ENCODE measurements at places on chromosomes 1 and 21.

GRCh38 chr1:94100785-94101612, 19.9 kb downstream of the ABCA4 start:
- DNase-seq = no peak

DNA sequence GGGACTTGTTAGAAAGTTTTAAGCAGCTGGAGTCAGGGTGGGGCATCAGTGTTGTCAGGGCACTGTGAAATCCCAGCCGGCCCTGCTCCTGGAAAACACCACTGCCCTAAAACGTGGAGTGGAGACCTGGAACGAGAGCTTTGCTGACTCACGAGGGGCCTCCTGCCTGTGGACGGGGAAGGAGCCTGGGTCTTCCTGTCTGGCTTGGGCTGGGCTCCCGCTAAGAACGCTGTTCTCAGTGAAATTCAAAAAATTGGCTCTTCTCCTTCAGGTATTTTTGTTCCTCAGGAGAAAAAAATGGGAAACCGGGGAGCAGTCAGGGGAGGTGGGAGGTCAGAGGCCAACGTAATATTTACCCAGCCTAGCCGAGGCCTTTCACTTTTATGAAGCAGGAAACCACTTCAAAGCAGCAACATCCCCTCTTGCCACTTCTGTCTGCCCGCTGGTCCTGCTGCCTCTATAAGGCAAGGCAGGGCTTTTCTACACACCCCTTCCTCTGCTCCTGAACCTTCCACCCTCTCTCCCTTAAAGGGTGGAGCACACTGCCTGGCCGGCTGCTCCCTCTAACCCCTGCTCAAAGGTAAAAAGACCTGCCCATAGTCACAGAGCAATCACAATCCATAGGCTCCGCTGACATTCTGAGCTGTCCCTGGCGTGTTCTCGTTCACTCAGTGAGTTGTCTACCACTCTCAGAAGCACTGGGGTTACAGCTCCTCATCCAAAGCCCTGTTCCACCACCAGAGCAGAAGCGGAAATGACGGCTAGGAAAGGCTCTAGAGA, 8.0 kb downstream of the PLXNA2 start:
- DNase-seq = no peak

- DNase-seq = peak; percentile 85
Observed at GRCh38 chr1:247448107-247448791, 9.7 kb downstream of the OR2B11 start.

DNA sequence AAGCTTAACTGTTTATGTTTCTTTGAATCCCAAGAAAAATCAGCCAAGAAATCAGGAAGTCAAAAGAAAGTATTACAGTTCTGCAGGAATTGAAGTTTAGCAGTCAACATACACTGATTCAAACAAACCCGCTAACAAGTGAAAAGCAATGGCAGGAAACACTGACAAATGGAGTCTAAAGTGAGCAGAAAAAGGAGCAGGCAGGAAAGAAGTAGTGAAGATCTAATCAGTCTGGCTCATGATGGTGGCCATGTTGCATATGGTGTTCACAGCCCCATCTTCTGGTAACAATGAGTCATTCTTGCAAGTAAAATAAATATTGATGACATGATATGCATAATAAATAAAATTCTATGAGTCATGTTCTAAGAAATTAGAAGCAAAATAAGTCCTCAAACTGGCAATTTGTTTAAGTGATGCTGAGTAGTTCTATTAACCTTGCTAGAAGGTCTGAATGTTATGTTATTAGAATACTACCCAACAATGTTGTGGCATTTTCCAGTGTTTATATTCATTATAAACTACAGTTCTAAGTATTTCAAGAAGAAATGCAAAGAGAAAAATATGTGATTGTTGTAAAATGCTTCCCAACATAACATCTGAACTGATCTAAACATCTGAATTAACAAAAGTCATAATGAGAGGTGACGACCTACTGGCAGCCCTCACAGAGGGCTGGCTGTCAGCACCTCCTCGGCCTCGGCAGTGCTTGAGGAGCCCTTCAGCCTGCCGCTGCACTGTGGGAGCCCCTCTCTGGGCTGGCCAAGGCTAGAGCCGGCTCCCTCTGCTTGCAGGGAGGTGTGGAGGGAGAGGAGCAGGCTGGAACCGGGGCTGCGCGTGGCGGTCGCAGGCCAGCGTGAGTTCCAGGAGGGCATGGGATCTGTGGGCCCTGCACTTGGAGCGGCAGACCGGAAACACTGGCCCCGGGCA, 5.7 kb upstream of the ACBD6 start:
- peak; percentile 68 for DNase-seq

DNA sequence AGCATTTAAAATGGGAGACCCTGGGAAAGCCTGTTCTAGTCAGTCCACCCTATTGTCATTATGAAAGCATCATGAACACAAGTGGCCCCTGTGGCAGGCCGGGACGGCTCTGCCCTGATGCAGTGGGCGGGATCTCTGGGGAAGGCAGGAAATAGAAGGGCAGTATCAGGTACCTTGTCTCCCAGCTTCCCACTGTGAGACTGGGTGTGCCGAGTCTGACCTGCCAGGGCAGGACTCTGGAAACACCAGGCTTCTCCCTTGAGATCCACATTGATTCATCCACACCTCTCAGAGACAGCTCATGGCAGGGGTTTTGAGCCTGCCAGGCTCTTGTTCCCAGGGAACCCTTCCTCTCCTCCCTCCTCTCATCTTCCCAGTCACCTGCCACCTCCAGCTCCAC, 24.5 kb upstream of the GNPAT start:
- no peak for DNase-seq

- DNase-seq = no peak
Observed at GRCh38 chr1:161838885-161839284, 72.8 kb downstream of the ATF6 start.

DNA sequence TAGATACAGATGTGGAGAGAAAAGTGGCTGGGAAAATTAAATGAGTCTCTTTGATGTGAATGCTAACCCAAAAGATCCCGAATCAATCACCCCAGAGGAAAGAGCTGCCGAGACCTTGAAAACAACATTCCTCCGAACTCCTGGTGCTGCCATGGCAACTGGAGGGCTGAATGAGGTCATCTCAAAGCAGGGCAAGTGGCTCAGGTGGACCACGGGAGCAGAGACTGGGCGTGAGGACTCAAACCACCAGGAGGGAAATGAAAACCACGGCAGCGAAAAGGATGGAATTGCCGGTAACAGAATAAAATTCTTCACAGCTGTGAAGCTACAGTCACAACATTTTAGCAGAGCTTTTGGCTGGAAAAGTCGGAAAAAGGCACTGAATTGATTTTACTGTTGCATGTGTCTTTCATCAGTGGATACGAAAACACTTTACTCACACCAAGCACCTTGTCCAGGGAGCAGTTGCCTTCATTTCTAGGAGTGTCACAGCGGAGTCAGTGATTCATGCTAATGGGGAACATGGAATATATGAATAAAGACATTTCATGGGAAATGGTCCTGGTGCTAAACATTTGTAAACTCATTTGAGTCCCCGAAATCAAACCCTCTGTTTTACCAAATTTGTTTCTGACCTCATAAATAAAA, 23.2 kb upstream of the BECN2 start:
- no peak for DNase-seq

DNA sequence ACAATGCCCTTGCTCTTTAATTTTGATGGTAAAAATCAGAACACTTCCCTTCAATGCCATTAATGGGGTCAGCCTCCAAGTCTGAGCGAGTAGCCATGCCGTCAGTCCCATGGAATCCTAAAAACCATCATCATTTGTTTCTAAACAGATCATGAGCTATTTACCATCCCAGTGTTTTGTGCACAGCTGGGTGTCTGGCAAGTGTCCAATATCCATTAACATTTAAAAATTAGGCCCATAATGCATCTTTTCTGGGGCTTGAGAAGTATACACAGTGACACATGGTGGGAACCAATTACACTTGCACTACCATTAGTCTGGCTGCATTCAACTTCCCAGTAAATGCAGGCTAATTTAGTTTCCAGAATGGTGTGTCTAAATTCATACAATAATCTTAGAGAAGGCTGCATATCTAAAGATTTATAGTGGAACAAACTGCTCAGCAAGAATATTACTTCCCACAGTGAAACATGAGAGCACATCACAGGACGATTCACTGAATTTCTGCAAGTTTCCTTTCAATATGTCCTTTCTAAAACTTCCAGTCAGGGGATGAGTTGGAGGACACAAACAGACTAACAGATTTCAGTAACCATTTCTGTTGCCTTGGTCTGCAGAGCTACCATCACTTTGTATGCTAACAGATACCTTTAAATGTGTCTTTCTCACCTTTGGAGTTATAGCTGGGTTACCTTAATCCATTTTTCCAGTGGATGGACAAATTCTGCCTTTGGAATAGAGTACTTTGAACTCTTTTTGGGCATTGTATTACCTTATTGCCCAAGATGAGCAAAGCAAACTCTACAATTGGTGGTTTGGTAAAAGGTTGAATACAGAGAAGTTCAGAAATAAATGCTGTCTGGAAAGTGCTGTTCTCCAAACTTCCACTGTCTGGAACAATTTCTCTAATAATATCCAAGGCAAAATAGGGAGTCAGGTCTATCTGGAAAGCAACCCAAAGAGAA, 258.0 kb downstream of the PTBP2 start:
- no peak for DNase-seq

- peak; percentile 90 for DNase-seq
Observed at GRCh38 chr1:169483500-169483966, 2.2 kb downstream of the SLC19A2 start.

DNA sequence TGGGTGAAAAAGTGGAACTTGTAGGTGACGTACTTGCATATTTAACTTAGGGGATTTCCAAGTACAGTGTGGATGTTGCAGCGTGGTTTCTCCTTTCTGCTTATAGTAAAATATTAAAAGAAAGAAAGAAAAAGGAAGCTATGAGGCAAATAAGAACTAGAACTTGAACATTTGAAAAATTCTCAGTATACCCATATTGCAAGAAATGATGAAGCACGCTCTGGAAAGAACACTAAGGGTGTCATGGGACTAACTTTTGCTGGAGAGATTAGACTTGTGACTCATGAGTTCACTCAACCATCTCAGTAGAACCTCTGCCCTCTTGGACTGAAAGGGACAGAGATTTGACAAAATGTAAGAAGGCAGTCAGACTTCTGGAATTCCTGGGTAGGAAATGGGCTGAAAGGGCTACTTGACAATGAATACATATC, 704.5 kb upstream of the ADGRL4 start:
- DNase-seq = no peak

- DNase-seq = no peak
Observed at GRCh38 chr1:184820956-184821355, 66.3 kb upstream of the EDEM3 start.

- DNase-seq = no peak
Observed at GRCh38 chr1:3516481-3516869, 62.0 kb downstream of the ARHGEF16 start.

- no peak for DNase-seq
Observed at GRCh38 chr1:93384656-93385055, 38.9 kb downstream of the DR1 start.

DNA sequence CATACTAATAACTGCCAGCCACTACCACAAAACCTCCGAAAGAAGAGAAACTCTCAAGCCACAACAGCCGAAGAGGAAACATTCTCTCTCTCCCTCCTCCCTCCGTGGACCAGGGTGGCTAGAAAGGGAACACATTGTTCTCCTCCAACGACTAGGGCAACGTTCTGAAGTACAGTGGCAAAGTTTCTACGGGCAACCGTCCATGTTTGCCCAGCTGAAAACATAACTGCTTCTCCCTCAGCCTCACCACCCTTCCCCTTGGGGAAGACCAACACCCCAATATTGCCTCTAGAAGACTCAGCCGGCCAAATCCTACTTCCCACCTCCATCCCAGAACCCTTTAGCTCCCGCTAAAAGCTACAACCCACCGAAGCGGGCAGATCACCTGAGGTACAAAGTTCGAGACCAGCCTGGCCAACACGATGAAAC, 2.0 kb downstream of the GLUL start:
- peak; percentile 50 for DNase-seq

- peak; percentile 93 for DNase-seq
Observed at GRCh38 chr1:206912445-206913095, 9.2 kb downstream of the FCMR start.

GRCh38 chr1:231487910-231488309, 40.6 kb upstream of the TSNAX start:
- DNase-seq = no peak

DNA sequence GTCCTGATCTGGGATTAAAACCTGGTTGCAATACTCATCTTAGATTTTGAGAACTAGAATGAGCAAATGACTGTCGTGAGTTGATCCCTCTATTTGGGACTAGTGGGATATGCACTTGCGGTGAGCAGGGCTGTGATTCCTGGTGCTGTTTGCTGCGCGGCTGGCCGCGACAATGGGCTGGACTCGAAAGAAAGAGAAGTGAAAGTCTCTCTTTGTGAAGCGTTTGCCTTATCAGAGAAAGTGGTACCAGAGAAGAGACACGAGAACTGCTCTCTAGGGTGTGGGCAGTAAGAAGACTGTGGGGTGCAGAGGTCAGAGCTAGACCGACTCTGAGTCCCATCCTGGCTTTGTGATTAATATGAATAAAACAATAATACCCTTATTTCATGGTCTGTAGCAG, 8.6 kb downstream of the ST6GALNAC3 start:
- peak; percentile 67 for DNase-seq

GRCh38 chr1:1203561-1204424, 2.6 kb downstream of the TNFRSF18 start:
- DNase-seq = no peak

DNA sequence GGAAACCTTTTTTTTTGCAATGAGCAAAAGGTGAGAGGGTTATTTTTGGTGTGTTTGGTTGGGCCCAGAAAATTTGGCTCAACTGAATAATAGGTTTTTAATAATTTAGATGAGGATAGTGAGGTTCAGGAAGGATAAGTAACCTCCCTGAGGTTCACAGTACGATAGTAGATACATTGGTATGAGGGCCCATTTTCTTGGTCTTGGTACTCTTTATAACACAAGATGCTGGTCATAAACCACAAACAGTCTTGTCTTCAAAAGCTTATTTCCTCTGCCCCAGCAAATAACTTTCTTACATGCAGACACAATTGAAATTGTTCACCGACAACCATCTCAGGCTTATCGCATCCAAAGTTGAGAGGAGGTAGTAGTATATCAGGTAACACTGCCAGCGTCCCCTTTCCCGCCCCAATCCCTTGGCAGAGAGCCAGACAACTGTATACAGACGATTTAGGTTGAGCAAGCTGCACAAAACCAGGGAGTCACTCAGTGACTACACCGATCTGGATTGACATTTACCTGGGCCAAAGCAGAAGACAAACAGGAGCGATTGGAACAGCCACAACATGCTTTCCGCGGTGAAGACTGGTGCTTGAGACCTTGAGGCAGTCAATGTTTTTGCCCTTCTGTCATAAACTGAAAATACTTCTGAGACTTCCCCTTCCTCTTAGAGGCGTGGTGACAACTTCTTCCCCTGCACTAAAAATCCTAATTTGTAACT, at the start of gene SLAMF6:
Gene SLAMF6, minus strand, starts transcription at position 634 of the 724 bp plus-strand sequence. Its CDS starts 63 bp downstream, at position 571.
- DNase-seq = peak; percentile 74

GRCh38 chr1:215754112-215754511, 187.0 kb downstream of the KCTD3 start:
- no peak for DNase-seq

Data from OCI-M1 (cell line).